ENCODE measurements at places on chromosomes 1 and 21.
A peak's percentile ranks its signal among the peaks of the same experiment; 100 is the strongest.

- no peak for DNase-seq
These were observed 198.1 kb downstream of the NFIA start for GRCh38 chr1:61280452-61280851.

GRCh38 chr1:200903793-200904192, 9.1 kb downstream of the INAVA start:
- no peak for DNase-seq

- DNase-seq, result peak; percentile 35
These were observed 2.1 kb upstream of the PFKL start for GRCh38 chr21:44297525-44298290.

DNA sequence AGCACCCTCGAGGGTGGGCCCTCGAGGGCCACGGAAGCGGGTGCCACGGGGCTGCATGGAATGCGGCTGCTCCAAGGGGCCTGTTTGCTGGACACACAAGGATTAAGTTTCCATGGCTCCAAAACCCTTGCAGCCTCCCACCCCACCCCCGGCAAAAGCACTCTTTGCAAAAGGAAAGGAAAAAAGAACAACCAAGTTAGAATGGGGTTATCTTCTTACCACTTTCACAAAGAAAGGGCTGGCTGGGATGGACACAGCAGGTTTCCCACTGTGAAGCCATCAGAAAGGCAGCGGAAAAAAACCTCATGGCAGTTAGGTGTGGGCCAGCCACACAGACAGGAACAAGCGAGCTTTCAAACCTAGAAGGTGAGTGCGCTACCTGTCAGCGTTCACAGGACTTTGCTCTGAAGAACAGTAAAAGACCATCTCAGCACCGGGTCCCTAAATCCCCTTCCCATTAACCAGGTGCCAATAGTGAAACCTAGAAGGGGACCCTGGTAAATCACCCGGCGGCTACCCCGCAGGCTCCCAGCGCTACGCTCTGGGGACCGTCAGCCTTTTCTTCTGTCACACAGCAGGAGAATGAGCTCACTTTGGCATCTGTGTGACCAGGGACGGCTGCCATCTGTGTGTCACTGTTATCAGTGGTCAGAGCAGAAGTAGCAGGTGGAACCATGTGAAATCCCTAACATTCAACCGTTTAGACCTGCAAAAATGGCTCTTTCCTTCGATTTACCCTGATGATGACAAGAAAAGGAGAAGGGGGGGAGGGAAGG, 93.0 kb downstream of the SIM2 start:
- peak; percentile 83 for DNase-seq

GRCh38 chr1:6102532-6102845, 56.8 kb downstream of the KCNAB2 start:
- DNase-seq, result no peak

DNA sequence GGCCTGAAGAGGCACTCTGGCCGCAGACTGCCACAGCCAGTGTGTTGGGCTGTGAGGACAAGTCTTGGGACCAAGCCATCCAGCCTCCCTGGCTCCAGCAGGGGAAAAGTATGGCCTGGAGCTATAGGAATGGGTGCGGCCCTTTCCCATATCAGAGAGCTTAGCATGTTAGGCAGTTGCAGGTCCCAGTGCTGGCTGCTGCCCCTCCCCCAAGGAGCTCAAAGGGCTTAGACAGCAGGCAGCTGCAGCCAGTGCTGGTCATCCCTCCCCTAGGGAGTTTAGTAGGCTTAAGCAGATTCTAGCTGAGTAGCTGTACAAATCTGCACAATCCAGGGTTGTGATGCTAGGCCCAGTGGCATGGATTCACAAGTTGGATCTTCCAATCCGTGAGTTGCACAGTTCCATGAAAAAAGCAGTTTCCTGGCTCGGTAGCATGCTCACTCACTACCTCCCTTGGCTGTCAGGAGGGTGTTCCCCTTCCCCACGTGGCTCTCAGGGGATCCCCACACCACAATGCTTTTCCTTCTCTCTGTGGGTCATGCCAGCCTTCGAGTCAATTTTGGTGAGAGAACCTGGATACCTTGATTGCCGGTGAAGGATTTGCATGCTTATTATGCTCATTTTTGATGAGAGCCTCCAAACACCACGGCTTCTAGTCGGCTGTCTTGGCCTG, 1490.8 kb downstream of the BRINP3 start:
- DNase-seq, result no peak

GRCh38 chr1:15402809-15403450, 6.8 kb upstream of the EFHD2 start:
- no peak for DNase-seq

- DNase-seq, result no peak
These were observed 52.8 kb downstream of the TOMM20 start for GRCh38 chr1:235075777-235076308.

- DNase-seq, result no peak
These were observed 144.9 kb upstream of the C1orf174 start for GRCh38 chr1:4044967-4045366.

GRCh38 chr1:68379085-68379478, 70.7 kb downstream of the RPE65 start:
- no peak for DNase-seq

DNA sequence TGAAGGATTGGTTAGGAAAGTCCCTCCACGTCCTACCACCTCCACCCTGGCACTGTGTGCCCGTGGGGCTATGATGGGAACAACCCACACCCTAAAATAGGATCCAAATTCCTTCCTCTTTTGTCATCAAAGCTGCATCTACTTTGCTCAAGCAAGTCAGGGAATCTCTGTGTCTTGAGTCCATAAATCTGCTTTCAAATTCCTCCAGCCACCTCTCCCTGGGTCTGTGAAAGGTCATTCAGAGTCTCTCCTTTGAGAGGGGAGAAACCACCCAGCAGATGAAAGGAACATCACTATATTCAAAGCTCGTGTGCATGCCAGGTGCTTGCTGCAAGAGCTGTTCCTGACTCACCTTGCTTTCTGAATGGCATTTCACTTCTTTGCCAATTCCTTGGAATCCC, 243.6 kb downstream of the TM2D1 start:
- DNase-seq, result no peak

DNA sequence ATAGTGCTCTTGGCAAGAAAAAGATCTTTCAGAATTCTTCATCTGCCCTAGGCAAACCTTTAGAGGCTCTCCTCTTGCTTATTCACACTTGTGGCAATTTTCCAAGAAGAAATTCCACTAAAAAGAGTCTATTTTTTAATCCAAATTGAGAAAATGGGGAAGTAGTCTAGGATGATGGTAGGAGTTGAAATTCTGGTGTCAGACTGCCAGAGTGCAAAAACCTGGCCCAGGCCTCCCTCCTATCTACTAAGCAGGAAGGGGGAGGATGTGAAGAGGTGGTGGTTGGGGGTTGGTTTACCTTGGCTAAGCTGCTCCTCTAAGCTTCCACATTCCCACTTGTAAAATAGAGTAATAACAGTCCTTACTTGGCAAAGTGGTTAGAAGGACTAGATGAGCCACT, 120.6 kb upstream of the KCNJ15 start:
- DNase-seq, result peak; percentile 89

- DNase-seq, result no peak
These were observed 243.7 kb upstream of the SNX7 start for GRCh38 chr1:98417820-98418219.

- no peak for DNase-seq
These were observed 375.7 kb upstream of the DAB1 start for GRCh38 chr1:57799490-57800115.

DNA sequence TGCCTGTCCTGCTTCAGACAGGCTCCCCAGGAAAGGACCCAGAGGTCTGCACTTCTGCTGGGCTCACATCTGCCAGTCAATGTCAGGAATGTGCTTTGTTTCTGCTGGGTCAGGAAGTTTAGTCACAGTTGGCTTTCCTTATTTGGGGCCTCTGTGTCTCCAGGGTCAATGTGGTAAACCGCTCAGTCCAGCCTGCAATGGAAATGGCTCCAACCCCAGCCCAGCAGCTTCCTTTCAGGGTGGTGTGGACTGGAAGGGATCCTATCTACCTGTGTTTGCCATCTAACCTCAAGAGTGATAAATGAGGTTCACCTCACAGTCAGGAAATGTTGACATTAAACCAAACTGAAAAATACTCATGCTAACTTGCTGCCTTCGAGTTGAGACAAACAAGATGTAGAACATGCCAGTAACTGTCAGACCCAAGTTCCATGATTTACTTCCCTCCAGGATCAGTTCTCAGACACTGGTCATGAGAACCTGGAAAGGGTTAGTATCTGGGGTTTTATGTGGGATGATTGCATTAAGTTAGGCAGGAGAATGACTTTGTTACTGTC, 20.3 kb downstream of the ENO1 start:
- no peak for DNase-seq

GRCh38 chr1:30904962-30905335, 3.6 kb downstream of the SDC3 start:
- DNase-seq, result no peak

GRCh38 chr1:227434808-227435444, 116.6 kb upstream of the CDC42BPA start:
- DNase-seq, result no peak

GRCh38 chr1:172827301-172827700, 168.4 kb downstream of the FASLG start:
- no peak for DNase-seq

GRCh38 chr1:201964261-201964660, 9.0 kb downstream of the TIMM17A start:
- no peak for DNase-seq

DNA sequence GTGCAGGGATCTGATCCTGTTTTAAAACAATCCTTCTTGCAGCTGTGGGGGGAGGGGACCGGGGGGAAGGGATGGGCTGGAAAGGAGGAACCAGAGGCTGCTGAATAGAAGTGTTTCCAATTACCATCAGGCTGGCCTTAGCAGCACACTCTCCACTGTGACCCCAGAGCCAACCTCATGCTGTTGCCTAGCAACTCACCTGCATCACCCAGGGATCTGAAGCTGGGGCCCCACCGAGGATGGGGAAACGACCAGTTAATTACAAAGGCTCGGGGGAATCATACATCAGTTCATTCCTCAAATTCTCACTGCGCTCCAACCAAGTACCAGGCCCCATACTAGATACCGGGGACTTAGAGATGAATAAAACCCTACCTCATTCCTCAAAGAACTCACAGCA, 11.9 kb upstream of the GPX7 start:
- DNase-seq, result no peak

DNA sequence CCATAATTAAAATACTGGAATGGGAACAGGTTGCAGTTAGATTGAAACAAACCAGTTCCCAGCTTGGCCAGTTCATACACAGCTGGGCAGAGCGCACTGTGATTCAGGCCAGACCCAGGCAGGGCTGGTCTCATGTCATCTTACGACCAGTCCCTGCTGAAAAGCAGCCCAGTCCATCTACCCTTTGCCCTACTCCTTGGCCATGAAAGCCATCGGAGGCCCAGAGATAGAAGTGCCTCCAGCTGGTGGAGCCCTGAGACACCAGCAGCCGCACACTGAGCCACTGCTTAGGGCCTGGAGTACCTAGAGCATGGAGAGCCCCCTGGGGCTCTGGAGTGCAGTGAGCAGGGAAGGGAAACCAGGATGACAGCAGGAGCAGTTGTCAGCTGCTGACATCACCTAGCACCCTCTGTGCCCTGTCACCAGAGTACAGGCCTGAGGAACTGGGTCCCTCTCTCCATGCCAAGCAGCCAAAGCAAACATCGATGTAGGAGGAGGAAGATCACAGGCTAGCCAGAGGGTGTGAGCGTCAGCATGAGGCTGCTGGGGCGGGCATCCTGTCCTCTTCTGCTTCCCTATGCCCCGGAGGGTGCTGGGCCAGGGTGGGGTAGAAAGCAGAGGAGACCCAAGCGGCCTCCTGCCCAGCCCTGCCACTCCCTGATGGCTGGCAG, 34.2 kb upstream of the TMEM125 start:
- DNase-seq, result no peak

DNA sequence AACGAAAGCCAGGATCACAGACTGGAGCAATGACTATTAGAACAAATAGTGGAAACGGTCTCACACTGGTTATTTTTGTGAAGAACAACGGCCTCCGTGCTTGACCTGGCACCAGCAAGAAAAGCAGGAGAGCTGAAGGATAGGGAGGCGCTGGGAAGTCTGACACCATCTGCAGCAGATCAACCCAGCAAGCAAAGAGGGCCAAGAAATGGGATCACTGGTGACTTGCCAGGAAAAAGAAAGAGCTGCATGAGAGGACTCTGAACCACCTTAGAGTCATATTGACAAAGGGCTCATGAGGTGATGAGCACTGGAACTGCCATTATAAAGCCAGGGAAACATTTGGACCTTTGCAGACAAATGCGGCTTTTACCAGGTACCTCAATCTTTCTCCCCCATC, 25.0 kb downstream of the MTOR start:
- DNase-seq, result no peak

DNA sequence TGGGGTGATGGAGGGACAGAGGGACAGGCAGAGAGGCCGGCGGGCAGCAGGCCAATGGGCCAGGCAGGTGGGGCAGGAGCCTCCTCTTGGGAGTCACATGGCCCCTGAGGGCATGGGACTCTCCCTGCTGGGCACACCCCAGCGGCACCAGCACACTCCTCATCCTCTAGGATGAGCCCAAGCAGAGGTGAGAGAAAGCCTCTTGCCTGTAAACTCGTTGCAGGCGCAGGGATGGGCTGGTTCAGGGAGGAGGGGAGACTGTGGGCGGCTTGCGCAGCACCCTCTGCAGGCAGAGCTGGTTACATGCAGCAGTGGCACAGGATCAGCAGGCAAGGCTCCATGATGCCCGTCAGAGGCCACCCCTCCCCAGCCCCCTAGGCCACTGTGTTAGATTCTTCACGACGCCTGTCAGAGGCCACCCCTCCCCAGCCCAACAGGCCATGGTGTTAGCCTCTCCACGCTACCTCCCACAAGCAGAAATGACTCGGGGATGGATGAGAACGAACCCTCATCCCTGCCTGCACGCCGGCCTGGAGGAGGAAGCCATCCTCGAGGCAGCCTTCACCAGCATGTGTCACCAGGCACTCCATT, 209.7 kb upstream of the VAMP3 start:
- DNase-seq, result no peak

DNA sequence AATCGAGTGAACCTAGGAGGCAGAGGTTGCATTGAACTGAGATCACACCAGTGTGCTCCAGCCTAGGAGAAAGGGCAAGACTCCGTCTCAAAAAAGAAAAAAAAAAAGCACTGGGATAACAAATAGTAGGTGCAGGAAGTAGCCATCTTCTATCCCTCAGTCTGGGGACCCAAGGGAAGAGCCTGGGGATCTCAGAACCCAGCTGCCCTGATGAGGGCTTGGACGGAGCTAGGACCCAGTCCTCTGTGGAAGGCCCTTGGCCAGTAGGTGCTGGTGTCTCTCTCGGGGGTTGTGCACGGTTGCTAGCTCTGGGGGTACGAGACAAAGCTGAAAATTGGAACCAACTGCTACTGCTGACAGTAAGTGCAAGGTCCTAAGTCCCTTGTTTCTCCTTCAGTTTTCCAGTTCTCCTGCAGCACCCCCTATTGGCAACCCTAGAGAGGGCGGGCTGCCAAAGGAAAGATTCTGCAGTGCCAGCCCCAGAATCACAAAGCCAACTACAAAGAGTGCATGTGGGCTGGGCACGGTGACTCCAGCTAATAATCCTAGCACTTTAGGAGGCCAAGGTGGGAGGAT, 57.6 kb upstream of the KIF1B start:
- peak; percentile 5 for DNase-seq

GRCh38 chr1:213993929-213994328, 6.2 kb downstream of the PROX1 start:
- peak; percentile 14 for DNase-seq
